GM13977 (cell line): ENCODE measurements at places on chromosomes 16 and 17.
A peak's percentile ranks its signal among the peaks of the same experiment; 100 is the strongest.

DNA sequence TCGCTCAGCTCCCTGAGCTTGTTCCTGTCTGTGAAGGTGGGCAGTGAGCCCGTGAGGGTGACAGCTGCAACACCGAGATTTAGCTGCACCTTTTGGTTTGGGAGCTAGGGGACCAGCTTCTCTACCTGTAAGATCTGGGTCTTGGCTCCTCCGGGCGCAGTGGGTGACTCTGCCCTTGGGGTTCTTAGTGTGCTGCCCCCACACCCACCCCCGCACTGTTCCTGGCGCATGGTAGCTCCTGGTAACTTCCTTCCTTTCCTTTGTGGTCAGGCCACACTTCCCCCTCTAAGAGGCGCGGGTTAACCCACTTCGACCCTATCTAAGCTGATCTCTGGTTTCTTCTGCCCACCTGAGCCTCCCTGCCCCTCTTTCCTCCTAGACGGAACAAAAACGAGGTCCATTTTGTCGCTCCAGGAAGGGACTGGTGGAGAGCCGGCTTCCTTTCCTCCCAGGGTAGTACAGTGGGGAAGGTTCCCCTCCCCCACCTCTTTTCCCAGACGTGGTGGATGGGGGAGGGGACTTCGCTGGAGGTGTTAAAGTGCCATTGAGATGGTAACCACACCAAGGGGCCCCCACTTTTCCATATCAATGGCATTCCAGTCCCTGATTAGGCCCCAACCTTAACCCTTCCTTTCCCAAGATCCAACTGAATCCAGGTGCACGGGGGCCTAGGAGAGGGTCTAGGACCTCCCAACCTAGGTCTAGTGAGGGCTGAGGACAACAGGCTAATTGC, 4.6 kb upstream of the CLDN9 start:
- DNase-seq = no peak

GRCh38 chr16:23830276-23830675, 5.5 kb upstream of the PRKCB start:
- no peak for DNase-seq

- no peak for DNase-seq
Measured at GRCh38 chr16:14309906-14310305, 238.8 kb downstream of the MRTFB start.

- DNase-seq = no peak
Measured at GRCh38 chr17:16106161-16106891, 106.7 kb downstream of the TTC19 start.

GRCh38 chr17:13405807-13406206, 195.9 kb downstream of the HS3ST3A1 start:
- DNase-seq = no peak

- DNase-seq = no peak
Measured at GRCh38 chr16:12272264-12272663, 295.7 kb downstream of the SNX29 start.

- DNase-seq = no peak
Measured at GRCh38 chr17:83029571-83029970, 49.8 kb upstream of the METRNL start.

DNA sequence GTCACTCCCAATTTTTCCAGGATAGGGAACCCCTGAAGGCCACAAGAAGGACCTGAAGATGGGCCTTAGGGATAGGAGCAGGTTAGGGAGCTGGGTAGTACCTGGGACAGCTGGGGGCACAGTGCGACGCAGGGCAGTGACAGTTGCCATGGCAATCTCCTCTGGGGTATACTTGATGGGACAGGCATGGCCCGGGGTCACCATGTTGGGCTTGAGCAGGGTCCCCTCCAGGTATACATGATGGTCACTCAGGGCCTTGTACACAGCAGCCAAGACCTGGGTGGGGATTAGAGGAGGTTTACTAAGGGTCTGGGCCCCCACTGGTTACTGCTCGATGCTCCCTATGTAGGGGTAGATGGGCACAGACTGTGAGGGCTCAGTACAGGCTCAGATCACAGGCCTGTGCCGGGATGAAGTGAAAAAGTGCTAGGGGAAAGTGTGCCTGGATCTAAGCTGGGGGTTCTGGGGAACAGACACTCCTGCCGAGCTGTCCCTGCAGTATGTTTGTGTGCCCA, 2.7 kb downstream of the ALDOC start:
- no peak for DNase-seq

DNA sequence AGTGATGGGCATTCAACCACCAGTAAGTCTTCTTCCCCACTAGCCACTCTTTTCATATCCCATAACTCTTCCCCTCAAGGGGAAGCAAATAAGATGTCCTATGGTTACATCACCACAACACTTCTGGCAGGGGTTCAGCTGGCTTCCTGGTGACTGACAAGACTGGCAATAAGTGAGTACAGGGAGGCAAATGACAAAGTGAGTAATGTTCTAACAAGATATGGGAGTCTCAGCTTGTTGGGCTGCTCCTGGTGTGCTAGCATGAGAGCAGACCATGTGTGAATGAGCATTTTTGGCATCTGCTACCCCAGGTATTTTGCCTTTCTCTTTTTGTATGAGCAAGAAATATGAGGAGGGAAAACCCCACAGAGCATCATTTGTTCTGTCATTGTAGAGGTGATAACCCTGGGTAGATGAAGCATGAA, 9.9 kb downstream of the TMIGD1 start:
- peak; percentile 40 for DNase-seq

- DNase-seq = no peak
Measured at GRCh38 chr16:20833086-20833485, 26.8 kb downstream of the REXO5 start.

- DNase-seq = no peak
Measured at GRCh38 chr17:78252701-78253635, 21.5 kb downstream of the TMEM235 start.

- DNase-seq = no peak
Measured at GRCh38 chr17:65799454-65799853, 238.0 kb upstream of the AXIN2 start.

GRCh38 chr17:17669580-17670235, 11.6 kb upstream of the RAI1 start:
- no peak for DNase-seq

- DNase-seq = no peak
Measured at GRCh38 chr17:74304184-74304583, 21.8 kb upstream of the KIF19 start.

- DNase-seq = no peak
Measured at GRCh38 chr16:57797526-57798266, 4.6 kb downstream of the KIFC3 start.
